Non-pigmented ciliary epithelial cell (primary cell): ENCODE measurements at places on chromosomes 2 and 18.

GRCh38 chr2:192828175-192828574 lies 633.4 kb upstream of the TMEFF2 start:
- DNase-seq, result no peak

DNA sequence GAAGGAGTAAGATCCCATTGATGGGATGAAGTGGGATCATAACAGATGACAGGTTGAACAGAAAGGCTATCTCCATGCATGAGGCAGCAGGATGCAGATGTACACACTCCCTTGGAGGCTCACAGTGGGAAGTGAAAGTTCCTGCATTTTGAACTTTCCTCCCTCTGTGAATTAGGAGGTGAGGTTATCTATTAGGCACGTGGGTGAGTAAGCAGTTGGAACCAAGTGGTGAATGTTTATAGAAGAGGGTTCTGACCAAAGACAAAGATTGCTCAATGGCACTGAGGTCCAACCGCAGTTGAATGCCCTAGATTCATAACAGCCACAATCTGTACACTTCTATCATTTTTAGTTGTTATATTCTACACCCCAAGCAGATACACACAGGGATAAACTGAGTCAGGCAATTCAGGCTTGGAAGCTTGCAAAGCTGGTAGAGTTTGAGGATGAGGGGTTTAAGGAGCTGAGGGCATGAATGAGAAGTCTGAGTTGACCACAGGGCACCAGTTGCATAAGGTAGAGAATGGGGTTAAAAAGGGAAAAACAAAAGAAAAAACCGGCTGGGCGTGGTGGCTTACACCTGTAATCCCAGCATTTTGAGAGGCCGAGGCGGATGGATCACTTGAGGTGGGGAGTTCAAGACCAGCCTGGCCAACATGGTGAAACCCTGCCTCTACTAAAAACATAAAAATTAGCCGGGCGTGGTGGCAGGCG lies 7.1 kb upstream of the KCMF1 start:
- peak; percentile 78 for DNase-seq

DNA sequence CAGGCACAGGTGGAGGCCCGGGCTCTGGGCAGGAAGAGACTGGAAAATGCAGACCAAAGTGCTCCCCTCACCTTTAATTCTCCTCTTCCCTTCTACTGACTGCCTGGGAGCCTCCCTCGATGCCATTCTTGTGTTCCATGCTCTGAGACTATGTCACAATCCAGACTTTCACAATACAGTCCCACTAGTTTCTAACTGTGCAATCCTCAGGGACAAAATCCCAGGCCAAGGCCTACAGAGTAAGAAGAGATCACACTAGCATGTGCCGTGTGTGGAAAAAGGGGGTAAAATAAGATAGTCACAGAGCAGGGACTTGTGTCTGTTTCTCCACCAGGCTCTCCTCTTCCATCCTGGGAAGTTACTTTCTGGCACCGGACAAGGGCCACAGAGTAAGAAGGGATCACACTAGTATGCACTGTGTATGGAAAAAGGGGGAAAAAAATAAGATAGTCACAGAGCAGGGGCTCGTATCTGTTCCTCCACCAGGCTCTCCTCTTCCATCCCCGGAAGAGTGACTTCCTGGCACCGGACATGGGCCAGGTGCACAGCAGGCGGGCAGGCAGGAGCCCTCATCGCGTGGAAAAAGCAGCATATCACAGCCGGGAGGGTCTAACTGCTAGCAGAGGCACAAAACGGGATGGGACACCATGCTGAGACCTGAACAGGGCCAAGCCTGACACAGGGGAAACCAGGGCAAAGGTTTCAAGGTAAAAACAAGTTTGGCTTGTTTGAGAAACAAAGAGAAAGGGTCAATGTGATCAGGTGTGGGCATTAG lies 9.6 kb downstream of the CYB5A start:
- DNase-seq, result no peak

DNA sequence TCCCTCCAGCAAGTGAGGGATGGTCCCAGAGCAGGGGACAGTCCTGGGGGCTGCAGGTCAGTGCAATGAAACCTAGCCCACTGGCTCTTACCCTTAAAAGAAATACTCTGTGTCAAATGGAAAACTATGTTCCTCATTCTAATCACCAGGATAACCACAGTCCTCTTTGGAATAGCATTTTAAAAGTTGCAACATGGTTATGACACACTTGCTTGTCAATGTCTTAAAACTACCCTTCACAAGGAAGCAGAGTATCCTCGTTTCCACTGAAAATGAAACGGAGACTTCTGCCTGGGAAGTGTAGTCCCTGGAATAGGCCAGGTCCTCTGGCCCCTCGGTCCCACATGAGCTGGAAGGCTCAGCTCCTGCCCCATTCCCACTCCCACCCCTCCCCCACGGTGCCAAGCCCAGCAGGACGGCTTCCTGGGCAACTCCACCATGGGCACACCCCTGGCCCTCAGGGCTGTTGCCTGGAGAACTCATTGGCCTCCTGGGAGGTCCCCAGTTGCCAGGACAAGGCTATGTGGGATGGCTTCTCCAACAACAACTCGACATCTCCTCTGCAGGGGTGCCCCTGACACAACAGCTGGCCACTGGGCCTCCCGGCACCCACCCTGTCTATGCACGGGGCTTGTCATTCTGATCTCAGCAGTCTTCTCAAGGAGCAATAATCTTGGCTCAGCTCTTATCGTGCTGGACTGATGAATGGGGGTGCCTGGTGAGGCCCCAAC lies 38.3 kb upstream of the ST3GAL5 start:
- no peak for DNase-seq

- DNase-seq, result no peak
Observed at GRCh38 chr18:74040459-74041332, 106.9 kb downstream of the FBXO15 start.

DNA sequence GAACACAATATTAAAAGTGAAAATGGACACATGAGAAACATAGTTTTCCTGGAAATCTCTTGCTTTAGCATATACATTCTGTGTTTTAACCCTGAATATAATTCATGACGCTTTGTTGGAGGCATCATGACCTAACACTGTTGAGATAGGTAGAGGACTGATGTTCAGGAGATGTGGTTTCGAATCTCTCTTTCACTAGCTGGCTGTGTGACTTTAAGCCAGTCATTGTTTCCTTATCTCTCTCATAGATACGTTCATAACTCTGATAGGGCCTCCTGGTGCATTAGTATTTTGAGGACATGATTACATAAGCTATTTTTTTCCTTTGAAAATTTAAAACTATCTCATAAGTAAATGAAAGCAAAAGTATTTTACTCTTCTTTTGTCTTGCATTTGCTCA lies 179.0 kb upstream of the DTNA start:
- DNase-seq, result no peak

- no peak for DNase-seq
Observed at GRCh38 chr2:66457545-66457944, 22.6 kb downstream of the MEIS1 start.

DNA sequence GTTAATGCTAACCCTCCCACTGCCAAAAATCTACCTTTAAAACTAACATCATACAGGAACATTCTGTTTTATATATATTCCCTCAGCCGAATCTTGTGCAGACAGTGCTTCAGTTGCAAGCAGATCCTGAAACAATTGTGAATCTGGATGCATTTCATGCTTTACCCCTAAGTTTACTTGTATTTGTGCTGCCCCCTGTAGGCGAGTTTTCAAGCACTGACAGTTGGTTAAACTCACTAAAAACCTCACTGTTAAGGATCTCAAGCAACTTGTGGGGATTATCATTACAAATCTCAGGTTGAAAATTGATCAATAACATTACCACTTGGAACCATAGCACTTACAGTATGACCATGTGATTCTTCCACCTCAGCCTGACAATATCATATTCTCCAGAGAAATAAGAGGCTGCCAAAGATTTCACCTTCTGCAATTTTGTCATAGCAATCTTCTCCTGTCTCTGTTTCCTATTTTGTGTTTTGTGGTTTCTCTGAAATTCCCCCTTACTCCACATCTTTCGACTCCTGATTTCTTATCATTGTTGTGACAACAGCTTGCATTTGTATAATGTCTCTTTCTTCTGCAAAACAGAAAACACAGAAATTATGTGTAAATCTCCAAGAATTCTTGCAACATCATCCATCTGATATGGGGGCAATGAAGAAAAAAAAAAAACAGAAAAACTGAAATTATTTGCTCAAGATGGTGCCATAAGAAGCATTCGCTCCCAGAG lies 354.6 kb upstream of the SETBP1 start:
- peak; percentile 30 for DNase-seq

- no peak for DNase-seq
Observed at GRCh38 chr2:58131191-58132011, 84.8 kb downstream of the VRK2 start.

- no peak for DNase-seq
Observed at GRCh38 chr2:128638341-128639119, 319.9 kb upstream of the HS6ST1 start.

- no peak for DNase-seq
Observed at GRCh38 chr2:196096982-196097745, 28.5 kb upstream of the DNAH7 start.

- no peak for DNase-seq
Observed at GRCh38 chr18:48409591-48410094, 460 bp upstream of the ZBTB7C start.

DNA sequence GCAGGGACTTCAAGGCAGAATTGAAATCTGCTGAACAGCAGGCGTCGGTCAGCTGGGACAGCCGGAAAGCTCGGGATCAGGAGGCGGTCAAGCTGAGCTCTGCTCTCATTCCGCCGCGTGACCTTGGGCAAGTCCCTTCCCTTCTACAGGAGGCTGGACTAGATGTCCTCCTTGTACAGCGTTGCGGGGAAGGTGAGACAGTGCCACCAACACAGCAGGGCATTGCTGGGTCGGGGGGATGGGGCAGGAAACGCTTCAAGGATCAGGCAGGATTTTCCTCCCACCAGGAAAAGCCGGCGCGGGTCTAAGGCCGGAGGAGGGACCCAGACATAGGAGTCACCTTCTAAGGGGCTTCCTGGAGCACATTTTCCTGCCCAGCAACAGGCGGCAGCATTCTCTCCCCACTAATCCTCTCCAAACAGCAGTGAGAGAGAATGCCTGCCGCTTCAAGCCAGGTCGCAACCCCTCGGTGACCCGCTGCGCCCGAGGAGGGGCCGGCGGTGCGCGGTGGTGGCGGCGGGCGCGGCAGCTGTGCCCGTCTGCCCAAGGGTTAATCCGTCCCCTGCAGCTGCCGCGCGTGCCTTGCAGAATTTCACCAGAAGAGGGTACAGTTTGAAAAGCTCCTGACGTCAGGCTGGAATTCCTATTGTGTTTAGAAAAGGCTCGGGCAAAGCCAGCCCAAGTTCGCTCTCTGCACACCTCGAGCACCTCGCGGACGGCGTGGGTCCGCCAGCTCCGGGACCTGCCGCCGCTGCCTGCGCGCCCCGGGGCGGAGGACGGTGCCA lies at the start of gene KCNF1:
KCNF1 (plus strand) TSS at position 644 of the 785 bp plus-strand sequence. CDS start 493 bp downstream, outside the sequence.
- no peak for DNase-seq

DNA sequence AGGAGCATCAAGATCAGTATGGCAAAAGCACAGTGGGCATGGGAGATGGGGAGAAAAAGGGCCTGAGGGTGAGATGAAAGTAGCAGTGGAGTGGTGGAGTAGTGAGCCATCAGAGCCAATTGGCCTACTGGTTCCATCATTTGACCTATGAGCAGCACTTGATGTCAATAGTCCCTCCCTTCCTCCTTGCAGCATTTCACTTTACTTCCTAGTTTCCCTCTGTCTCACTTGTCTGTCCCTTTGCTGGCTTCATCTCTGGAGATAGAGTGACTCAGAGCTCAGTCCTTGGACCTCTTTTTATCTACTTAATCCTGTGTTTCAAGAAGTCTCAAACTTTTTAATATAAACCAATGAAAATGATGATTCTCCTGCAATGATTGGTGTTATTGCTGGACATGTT lies 32.1 kb downstream of the FBXO48 start:
- no peak for DNase-seq

GRCh38 chr2:69034122-69034521 lies 21.1 kb downstream of the ANTXR1 start:
- DNase-seq, result no peak

DNA sequence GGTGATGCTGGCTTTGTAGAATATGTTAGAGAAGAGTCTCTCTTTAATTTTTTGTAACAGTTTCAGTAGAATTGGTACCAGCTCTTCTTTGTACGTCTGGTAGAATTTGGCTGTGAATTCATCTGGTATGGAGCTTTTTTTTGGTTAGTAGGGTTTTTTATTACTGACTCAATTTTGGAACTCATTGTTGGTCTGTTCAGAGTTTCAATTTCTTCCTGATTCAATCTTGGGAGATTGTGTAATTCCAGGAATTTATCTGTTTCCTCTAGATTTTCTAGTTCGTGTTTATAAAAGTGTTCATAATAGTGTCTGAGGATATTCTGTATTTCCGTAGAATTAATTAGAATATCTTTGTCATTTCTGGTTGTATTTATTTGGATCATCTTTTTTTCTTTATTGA lies 943.5 kb downstream of the TRIB2 start:
- no peak for DNase-seq

DNA sequence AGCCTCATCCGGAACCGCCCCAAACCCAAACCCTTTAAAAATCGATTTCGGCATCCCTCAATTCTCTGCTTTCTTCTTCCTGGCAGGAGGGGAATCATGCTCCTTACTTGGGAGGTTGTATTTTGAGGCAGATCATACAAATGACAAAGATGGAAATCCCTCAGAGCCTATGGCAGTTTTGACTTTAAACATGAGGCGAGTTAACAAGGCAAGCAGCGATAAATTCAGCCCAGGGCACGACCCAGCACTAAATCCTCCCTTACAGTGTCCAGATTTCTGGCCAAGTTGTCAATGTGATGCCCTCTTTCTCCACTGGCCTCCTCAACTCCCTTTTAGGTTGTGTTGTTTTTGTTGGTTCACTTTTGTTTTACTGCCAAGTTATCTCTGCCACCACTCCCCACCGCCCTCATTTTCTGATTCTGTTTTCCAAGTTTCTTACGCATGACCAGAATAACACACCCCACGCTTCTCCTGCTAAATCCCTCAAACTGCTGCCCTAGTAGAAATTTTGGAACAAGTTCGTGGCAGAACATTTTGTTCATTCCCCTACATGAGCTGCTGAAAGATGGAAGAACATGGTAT lies 68.3 kb downstream of the CTAGE1 start:
- DNase-seq, result no peak

GRCh38 chr2:216694082-216694825 lies 1.1 kb downstream of the IGFBP5 start:
- DNase-seq, result no peak

- no peak for DNase-seq
Observed at GRCh38 chr18:31610286-31611205, 18.9 kb downstream of the TTR start.

DNA sequence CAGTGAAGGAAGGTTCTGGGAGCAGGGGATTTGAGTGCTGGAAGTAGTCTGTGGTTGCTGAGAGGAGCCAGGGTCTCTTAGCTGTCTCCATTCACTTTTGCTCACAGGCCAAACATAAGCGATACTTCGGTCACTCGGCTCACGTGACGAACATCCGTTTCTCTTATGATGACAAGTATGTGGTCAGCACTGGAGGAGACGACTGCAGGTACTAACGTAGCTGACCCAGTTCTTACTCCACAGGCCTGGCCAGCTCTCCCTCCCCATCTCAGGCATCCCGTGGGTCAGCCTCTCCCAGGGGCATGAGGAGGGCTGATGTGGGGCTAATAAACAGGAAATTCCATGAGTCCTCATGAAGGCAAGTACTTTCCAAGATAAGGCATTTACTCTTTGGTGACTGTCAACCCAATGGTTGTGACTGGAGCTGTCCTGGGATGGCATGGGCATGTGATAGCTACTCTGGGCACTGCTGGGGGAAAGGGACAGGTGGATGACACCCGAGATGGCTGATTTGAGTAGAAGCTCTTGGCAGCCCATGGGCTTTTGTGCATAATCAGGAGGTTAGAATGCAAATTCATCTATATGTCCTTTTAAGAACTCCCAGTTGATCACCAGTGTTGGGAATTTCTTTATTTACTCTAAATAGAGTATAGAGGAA lies 81.6 kb downstream of the RTN4 start:
- no peak for DNase-seq
